ENCODE measurements at places on chromosomes 1 and 21.

GRCh38 chr1:222068937-222069336, 327.0 kb upstream of the DUSP10 start:
- no peak for DNase-seq

DNA sequence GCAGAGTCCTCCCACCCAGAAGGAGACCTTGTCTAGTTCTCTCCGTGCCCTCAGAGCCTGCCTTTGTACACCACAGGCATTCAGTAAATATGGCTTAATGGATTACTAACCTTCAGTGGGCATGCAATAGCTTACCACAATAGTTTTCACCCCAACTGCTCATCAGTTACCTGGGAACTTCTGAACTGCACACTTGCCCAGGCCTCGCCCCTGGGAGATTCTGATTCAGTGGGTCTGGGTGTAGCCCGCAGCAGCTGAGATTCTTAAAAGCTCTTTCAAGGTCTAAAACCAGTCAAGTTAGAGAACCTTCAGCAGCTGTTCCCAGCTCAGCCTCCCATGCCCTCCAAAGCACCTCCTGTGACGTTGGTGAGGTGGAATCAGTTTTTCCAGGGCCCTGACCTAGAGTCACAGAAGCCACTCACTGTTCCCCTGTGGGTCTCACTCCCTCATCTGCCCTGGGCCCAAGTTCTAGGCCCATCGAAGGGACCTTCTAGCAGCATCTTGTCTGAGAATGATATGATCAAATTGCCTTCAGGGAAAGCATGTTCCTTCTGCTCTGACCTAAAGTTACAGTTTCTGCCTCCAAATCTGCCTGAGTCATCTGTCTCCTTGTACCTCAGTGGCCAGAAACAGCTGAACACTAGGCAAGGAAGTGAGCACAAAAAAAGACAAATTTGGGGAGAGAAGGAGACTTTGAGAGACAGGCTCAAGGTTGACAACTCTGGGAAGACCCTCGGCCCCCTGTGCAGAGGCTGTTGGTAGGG, 10.8 kb downstream of the ASAP3 start:
- DNase-seq = no peak

- no peak for DNase-seq
Observed at GRCh38 chr21:33760641-33761440, 118.5 kb downstream of the ITSN1 start.

DNA sequence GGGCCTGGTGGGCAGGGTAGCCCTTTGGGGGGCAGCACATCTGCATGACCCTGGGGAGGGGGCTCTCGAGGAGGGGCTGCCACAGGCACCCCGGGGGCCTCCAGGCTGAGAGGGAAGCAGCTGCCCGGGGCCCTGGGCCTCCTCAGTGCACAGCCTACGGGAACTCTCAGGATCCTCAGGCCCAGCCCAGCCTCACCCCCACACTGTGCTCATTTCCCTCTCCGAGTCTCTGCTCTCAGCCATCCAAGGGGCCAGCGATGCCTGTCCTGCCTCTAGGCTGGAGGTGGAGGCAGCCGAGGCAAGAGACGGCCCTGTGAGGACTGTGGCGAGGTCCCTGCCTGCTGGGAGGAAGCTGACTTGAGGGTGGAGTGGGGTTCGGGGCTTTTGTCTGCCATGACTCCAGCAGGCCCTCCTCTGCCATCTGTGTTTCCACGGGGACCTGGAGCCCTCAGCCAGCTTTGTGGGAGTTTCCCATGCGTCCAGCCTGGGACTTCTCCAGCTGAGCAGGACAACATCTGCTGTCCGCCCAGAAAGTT, 7.2 kb upstream of the PLEKHG5 start:
- no peak for DNase-seq

DNA sequence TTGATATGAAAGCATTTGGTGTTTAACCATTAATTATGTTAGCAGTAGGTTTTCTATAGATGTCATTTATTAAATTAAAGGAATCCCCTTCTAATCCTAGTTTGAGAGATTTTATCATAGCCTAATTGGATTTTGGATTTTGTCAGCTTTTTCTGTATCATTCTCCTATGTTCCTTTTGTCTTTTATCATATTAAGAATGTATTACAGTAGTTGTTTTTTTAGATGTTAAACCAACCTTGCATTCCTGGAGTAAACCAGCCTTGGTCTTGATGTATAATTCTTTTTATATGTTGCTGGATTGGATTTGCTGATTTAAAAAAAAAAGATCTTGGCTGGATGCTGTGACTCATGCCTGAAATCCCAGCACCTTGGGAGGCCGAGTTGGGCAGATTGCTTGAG, 5.6 kb downstream of the SETDB1 start:
- peak; percentile 72 for DNase-seq

DNA sequence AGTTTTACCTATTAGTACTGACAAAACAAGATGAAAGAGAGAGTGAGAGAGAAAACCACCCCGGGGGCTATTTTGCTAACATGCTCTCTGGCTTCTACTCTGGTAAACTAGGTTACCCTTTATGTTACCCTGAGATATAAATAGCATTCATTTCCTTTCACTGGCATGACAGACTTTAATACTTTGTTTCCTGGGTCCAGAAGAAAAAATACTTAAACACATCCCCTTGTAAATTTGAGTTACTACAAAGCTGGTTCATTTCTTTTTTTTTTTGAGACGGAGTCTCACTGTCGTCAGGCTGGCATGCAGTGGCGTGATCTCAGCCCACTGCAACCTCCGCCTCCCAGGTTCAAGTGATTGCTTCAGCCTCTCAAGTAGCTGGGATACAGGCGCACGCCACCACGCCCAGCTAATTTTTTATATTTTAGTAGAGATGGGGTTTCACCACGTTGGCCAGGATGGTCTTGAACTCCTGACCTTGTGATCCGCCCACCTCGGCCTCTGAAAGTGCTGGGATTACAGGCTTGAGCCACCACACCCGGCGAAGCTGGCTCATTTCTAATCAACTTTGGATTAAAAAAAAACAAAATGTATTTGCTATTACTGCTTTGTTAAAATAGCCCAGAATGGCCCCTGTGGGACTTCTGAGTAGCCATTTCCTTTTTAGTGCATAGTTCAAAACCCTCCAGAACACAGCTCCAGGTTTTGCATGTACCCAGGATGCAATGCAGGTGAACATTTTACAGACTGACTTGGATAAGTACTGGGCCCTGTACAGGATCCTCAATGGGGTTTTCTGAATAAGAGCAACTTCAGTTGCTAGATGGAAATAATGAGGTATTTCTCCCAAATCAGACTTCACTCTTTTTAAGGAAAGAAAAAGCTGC, 20.6 kb downstream of the INPP5B start:
- DNase-seq = no peak

- no peak for DNase-seq
Observed at GRCh38 chr1:233328142-233328921, 808 bp downstream of the MAP3K21 start.

DNA sequence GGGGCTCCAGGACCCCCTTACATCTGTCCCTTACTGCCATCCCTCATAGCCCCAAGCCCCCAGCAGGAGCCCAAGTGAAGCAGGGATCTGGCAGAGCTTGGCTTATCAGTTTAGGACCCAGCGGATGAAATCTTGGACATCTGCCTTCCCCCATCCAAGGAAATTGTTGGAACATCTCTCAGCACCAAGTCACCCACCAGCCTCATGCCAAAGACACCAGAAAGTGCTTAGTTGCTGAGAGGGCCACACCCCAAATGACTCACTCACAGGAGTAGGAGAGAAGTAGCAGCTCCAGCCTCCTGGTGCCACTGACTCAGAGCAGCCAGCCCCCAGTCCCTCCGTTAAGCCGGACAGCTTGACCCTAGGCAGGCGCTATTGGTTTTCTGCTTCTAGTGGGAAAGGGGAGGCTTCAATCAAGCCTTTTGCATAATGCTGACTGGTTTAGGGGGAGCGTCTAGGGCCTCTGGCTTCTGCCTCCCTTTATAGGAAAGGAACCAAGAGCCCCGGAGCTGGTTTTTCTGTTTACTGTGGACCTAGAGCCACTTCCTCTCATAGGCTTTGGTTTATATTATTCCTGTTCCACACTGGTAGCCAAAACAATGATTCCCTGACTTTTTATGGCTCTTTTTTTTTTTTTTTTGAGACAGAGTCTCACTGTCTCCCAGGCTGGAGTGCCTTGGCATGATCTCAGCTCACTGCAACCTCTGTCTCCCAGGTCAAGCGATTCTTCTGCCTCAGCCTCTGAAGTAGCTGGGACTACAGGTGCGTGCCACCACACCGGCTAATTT, 114.2 kb upstream of the IPO9 start:
- peak; percentile 57 for DNase-seq

- no peak for DNase-seq
Observed at GRCh38 chr1:198455966-198456365, 84.5 kb downstream of the ATP6V1G3 start.
